Vagina (tissue), 2 donors: ENCODE measurements at places on chromosomes 3 and 15.

- no peak for DNase-seq
These were observed 75.3 kb upstream of the PLCL2 start for GRCh38 chr3:16809482-16809881.

DNA sequence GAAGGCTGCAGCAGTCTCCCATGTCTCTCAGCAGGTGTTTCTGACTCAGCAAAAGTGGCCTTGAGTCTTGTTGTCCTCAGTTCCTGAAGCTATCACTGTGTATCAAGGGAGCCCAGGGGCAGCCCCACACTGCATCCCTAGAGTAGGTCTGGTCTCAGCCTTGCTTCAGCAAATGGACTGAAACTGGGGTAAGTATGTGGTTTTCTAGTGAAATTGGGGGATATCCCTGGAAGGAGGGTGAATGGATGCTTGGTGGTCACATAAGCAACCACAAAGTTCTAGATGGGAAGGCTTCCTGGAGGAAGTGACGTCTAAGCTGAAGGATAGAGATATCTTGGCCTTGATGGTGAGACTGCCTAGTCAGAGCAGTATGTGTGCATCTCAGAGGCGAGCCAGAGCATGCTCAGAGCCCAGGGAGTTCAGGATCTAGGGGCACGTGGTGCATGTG lies 38.4 kb downstream of the TMEM158 start:
- DNase-seq: no peak

GRCh38 chr3:195916291-195916690 lies 7.9 kb upstream of the TNK2 start:
- no peak for DNase-seq

DNA sequence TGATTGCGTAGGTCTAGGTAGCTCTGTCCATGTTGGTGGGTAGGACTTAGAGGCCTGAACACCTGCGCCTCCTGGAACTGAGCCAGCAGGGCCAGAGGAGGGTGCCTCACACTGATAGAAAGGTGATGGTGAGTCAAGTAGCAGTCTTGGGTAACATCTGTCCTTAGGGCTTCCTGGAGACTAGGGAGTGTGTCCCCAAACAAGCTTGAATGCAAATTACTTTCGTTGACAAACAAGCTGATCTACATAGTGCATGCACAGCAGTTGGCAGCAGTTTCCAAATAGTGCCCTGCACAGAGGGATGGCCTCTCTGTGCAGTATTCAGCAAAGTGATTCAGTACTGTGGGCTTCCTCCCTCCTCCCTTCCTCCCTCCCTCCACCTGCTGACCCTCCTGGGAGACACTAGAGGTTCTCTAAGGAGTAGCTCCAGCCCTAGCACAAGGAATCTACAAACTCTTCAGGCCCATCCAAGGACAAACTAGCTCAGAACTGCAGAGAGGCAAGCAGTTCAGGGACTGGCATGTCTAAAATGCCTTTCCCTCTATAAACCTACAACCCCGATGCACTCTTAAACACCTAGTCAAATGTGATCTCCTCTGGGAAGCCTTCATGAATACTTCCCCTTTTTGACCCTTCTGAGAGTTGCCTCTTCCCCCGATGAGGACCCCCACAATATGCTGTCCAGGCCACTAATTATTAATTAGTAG lies 61.0 kb downstream of the TLE3 start:
- no peak for DNase-seq

DNA sequence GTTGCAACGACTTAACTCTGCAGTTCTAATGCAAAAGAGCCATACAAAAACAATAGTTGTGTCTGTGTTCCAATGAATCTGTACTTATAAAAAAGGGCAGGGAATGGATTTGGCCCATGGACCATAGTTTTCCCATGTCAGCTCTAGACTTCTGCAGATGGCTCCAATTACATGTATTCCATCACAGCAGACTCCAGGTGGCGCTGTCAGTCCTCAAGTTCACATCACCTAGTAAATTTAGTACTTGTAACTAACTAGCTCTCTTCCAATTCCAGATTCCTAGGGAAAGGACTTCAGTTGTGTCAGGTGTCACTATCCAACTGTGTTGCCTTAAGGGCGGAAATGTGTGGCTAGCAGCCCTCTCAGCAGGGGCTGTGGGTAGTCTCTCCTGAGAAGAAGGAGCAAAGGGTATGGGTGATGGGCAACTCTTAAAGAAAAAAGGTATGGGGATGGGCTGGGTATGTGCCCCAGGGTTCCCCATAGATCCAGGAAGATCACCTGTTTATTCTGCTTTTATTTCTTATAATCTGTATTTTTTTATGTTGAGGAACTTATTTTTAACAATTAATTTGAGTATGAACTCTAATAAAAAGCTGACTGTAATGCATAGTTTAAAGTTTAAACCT lies 36.2 kb downstream of the BBS4 start:
- no peak for DNase-seq

GRCh38 chr3:22729212-22729611 lies 473.9 kb upstream of the UBE2E2 start:
- DNase-seq: no peak

GRCh38 chr15:64004056-64004455 lies 42.2 kb downstream of the DAPK2 start:
- no peak for DNase-seq

GRCh38 chr3:177141471-177141870 lies 55.8 kb downstream of the TBL1XR1 start:
- no peak for DNase-seq

- DNase-seq: no peak
These were observed 618.0 kb downstream of the CADM2 start for GRCh38 chr3:85576697-85577200.

- DNase-seq: no peak
These were observed 103.8 kb upstream of the IL12A start for GRCh38 chr3:159884661-159885402.
